ENCODE measurements at places on chromosomes 13 and 19.

GRCh38 chr19:41753936-41754529, 1.3 kb upstream of the CEACAM6 start:
- DNase-seq: peak; percentile 71

GRCh38 chr19:40221858-40222619, 3.9 kb upstream of the TTC9B start:
- DNase-seq: peak; percentile 75

- DNase-seq: no peak
Observed at GRCh38 chr19:5250127-5250659, 90.4 kb downstream of the PTPRS start.

DNA sequence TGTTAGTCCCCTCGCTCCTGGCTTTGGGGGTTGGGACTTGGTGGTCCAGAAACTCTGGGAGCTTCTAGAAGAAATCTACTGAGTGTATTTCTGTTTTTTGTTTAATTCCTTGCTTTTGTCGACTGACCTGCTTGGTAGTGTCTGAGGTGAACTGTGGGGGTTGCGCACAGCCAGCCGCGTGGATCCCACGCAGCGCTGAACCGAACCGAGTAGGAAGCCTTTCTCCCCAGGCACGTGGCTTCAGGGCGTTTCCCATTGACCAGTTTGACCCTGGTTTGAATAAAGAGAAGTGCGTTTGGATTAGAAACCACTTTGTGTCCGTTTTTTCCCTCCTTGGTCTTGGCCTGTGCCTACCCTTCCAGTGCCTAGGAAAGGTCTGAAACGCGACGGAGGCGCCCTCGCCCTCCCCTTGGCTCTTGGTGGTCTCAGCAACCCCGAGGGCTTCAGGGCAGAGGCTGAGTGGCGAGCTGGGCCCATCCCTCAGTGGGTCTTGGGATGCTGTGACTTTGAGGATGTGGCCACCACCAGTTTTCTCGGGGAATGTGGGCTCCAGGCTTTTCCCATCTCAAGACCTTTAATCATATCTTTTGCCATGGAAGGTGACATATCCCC, 2.7 kb upstream of the RPS15 start:
- no peak for DNase-seq

DNA sequence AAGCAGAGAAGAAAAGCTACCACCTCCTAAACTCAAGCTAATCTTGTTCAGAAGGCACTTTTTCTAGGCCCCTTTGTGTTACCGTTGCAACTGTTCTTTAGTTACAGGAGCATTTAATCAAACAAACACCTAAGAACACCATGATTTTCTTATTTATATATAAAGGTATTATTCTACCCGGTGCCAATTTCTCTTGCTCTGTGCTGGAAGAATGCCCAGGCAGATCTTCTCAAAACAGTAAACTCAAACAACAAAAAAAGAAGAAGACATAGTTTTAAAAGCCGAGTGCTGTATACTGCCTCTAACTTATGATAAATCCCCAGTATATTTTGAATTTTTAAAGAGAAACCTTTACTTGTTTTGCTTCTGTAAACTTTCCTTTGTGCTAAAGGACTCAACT, 20.4 kb downstream of the SLC7A1 start:
- DNase-seq: no peak

DNA sequence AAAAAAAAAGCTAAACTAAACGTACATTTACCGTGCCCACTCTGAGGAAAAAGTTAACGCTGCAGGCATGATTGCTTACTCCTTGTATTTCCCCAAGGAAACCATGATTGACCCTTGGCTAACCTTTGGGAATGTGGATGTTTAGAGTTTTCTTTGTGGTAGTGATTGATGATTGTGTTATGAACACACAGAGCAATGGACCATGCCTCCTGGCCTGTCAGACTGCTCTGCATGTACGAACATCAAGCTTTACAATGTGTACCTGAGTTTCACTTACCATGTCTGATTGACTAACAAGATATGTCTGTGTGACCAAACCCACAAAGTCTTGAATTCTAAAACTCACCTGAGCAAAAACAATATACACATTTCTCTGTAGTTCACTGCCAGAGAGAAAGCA, 35.1 kb downstream of the MYCBP2 start:
- no peak for DNase-seq

DNA sequence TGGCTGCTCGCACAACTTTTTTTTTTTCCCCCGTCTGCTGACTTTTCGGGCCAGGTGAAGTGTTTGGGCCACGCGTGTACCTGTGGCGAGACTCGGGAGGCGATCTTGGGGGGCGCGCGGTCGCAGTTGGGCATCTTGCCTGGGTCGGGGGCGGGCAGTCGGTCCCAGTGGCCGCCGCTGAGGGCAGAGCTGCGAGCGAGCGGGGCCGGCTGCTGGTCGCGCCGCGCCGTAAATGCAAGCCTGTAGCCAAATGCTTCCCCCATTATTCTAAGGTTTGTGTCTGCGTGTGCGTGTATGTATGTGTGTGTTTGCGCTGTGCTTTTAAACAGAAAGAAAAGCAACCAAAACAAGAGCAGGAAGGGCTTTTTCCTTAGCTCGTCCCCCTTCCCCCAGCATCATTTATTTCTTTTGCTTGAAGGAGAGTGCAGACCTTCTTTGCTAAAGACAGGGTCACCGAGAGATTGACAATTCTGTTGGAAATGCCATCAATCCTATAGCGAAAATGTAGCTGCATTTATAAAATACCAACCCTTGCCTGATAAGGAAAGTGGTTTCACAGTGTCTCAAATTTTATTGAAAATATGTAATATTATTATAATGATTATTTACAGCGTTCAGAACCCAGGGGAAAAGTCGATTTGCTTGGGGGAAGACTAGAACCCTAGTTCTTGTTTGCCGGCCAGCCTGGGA, 143.2 kb upstream of the ZNF536 start:
- DNase-seq: no peak

DNA sequence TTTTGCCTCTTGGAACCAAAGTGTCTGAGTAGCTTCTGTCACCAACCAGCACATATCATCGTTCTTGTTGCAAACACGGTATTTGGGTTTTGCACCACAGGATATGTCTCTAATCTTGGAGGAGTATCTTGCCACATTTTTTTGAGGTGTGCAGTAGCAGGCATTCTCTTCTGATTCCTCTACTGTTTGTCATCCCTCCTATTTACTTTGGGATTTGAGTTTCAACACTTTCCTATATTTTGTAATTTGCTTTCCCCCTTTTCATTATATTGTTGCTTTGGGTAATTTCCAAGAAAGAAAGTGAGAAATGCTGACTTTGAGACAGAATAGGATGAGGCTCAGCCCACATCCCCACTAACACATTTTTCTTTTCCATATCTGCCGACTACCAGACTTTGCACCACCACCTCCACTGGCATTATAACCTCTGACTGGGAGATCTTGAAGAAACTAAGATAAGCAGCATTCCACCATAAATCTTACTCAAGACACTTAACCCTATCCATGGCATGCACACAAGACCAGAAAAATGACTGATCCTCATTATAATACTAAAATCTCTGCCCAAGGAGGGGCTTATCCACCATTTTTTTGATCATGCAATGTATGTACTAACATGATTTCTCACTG, 12.0 kb upstream of the DZIP1 start:
- DNase-seq: no peak

DNA sequence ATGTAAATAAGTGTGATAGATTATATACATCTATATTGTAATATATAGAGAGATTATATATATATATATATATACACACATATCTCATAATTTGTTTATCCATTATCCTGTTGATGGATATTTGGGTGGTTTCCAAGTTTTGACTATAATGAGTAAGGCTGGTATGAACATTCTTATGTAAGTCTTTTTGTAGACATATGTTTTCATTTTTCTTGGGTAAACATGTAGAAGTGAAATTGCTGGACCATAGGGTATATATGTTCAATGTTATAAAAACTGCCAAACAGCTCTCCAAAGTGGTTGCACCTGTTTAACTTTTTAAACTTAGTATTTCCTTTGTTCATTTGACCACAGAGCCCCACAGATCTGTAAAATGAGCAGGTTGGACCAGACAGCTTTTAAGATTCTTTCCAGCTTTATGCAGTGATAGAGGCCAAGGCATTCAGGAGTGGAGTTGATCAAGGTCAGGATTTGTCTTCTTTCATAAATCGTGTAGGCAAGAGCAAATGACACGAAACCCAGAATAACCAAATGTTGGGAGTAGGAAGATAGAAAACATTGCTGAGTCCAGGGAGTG, 21.7 kb upstream of the KATNAL1 start:
- DNase-seq: no peak

DNA sequence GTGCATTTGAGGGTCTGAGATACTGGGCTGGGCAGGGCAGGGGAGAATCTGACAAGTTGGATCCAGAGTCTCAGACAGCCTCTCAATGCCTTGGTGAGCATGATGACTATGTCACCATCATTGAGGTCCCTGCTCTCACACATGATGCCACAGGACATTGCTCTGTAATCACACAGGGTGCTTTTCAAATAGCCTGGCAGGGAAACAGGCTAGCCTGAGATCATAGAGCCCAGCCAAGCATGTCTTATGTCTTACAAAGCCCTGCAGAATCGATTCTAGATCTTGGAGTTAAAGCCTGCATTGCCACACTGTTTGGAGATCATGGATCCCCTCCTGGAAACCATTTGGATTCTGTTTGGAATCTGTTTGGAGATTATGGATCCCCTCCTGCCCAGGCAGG, 5.3 kb downstream of the KCNN1 start:
- no peak for DNase-seq

GRCh38 chr13:59538512-59538911, 625.2 kb downstream of the DIAPH3 start:
- no peak for DNase-seq

GRCh38 chr13:68748038-68748437, 1359.6 kb upstream of the ATXN8OS start:
- DNase-seq: no peak

- no peak for DNase-seq
Observed at GRCh38 chr19:39166571-39167391, 30.0 kb upstream of the NCCRP1 start.

- DNase-seq: no peak
Observed at GRCh38 chr13:38325426-38325825, 24.2 kb upstream of the UFM1 start.

DNA sequence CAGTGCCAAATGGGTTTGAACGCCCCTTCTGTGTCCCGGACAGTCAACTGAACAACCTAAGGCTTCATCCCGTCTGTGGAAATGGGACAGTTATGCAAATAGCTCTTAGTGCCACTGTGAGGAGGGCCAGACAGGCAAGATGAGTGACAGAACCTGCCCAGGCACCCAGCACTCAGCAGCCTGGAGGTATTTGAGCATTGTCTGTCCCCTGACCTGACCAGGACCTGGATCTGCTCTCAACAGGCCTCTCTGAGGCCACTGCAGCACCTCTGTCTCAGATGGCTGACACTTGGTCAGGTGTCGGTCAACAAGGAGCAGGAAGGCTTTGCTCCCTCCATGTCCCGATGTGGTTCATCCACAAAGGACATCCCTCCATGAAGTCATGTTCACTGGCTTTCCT, 67.9 kb downstream of the CCDC70 start:
- no peak for DNase-seq

- peak; percentile 29 for DNase-seq
Observed at GRCh38 chr19:6464070-6464873, at the start of gene CRB3. TSS of gene CRB3 (plus strand) at chr19:6464271. CDS start at chr19:6464702, 431 bp downstream.

- no peak for DNase-seq
Observed at GRCh38 chr19:38057959-38058690, 151.1 kb downstream of the SIPA1L3 start.

- no peak for DNase-seq
Observed at GRCh38 chr13:29908416-29909080, 58.1 kb upstream of the UBL3 start.

DNA sequence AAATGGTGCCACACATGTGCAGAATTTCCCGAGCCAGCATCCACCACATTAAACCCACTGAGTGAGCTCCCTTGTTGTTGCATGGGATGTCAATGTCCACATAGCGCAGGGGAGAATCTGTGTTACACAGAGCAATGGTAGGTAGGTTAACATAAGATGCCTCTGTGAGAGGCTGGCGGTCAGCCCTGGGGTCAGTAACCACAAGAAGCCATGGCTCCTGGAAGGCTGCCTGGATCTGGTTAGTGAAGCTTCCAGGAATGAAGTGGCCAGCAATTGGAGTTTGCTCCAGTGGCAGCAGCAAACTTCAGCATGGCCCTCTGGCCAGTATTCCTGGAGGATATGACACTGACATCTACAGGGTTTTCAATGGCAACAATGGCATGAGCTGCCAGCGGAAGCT, 37.0 kb upstream of the PCDH9 start:
- no peak for DNase-seq

GRCh38 chr13:50322006-50322405, 306.8 kb downstream of the KCNRG start:
- no peak for DNase-seq

DNA sequence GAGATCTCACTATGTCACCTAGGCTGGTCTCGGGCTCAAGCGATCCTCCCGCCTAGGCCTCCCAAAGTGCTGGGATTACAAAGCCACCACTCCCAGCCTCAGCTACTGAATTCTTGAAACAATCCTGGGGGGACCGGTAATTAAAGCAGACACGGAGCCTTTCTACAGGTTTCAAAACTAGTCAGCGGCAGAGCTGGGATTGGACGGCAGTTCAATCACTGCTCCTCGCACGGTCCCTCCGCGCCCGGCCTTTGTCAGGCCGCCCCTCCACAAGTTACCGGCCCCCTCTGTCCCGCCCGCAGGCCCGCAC, 229 bp downstream of the BORCS8 start:
- no peak for DNase-seq

Data from T-cell (primary cell).